Sigmoid colon (tissue), 7 donors: ENCODE measurements at places on chromosomes 1 and 21.

DNA sequence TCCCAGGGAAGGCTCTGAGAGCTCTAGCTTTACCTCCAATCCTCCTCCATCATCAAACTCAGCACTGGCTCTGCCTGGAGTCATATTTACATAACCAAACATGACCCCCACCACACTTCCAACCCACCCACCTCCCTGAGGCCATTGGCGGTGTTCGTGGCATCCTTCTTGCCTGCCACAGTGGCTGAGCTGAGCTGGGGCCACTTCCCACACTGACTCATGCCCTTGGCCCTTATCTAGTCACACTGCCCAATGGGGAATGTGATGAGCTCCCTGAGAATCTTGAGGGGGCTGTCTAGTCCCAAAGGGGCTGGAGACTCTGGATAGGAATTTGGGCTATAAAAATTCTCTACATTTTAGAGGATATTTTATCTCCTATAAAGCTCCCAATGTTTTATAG lies 230.9 kb upstream of the IRF2BP2 start:
- DNase-seq = no peak

DNA sequence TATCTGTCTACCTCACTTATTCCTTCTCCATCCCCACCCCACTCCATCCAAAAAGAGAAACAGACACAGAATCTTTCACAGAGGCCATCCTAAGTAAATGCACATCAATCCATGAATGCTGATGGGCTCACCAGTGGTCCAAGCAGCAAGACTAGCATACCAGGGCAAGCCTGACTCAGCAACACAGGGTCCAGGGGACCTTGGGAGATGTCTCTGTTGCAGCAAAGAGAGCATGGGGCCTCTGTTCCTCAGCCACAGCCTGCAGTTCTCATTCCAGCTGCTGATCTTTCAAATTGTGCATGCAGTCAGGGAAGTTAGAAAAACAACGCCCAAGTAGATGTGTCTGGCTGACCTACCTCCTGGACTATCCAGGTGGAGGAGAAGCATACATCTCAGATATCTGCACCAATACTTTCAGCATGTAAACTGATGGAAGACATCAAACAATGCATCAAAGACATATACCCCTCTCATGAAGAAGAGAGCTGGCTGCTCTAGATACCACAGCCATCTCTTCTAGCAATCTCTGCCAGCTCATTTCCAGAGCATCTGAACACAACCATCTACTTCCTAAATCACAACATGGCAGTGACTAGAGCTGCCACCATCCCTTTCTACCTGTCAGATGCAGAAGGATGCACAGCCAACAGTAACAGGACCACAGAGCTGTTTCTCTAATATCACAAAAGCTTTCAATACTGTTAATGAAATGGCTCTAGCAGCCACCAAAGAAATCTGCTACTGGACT lies 54.5 kb downstream of the CD34 start:
- DNase-seq = no peak

DNA sequence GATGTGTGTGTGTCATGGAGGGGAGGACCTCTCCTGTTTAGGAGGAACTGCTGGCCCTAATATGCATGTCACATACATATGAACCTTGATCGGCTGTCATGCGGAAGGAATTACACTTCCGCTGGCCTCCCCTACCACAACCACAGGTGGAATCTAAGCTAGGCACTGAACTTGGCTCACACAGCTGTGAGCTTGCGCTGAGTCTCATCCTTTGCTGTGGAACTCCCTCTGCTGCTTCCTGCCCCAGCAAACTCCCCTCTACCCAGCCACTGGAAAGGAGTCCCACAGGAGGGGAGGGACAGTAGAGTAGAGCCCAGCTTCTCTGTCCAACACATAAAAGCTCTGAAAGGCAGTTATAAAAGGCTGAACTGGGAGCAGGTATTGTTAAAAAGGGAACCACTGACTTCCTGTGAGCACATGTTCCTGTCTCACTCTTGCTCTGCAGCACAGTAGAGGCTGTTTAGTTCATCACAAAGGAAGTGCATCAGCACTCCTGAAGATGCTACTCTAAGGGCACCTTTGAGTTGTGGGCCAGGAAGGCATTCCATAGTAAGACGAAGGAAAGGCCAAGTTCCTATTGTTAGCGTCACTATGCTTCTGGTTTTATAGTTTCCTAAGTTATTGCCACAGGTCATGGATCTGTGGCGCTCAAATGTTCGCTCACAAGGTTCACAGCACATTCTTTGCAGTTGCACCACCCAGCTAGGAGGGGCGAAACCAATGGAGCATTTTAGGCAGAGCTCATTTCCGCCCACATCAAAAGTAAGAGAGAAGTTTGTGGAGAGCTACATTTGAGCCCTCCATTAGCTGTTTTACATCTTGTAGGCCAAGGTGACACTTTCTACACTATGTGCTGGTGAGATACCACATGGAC lies 17.7 kb upstream of the PTPRC start:
- DNase-seq = no peak

DNA sequence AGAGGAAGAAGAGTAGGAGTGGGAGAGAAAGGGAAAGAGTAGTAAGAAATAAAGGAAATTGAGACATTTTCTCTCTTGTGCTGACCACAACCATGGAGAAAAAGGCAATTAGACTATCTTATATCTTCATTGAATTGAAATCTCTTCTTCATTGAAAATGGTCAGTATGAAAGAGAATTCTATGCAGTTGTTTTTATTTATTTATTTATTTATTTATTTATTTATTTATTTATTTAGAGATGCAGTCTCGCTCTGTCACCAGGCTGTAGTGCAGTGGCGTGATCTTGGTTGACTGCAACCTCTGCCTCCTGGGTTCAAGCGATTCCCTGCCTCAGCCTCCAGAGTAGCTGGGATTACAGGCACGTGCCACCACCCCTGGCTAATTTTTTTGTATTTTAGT lies 447.1 kb downstream of the PTPRC start:
- DNase-seq = no peak
